ENCODE measurements at places on chromosomes 1 and 21.

- DNase-seq, result no peak
These were observed 69.9 kb upstream of the DR1 start for GRCh38 chr1:93275634-93276295.

GRCh38 chr1:232334811-232335210 lies 295.1 kb downstream of the SIPA1L2 start:
- DNase-seq, result no peak

DNA sequence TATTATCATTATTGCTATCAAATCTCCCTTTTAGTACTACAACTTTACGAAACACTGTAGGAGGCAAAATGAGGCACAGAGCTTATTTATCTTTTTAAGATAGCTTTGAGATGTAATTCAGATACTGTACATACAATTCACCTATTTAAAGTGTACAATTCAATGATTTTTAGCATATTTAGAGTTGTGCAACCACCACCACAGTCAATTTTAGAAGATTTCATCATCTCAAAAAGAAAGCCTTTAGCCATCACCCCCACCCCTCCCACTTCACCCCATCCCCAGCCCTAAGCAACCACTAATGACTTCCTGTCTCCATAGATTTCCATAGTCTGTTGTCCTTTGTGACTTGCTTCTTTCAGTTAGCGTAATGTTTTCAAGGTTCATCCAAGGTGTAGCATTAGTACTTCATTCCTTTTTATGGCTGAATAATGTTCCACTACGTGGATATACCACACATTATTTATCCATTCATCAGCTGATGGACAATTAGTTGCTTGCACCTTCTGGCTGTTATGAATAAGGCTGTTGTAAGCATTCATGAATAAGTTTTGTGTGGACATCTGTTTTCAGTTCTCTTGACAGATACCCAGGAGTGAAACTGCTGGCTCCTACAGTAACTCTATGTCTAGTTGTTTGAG lies 9.4 kb upstream of the CAPN9 start:
- no peak for DNase-seq

DNA sequence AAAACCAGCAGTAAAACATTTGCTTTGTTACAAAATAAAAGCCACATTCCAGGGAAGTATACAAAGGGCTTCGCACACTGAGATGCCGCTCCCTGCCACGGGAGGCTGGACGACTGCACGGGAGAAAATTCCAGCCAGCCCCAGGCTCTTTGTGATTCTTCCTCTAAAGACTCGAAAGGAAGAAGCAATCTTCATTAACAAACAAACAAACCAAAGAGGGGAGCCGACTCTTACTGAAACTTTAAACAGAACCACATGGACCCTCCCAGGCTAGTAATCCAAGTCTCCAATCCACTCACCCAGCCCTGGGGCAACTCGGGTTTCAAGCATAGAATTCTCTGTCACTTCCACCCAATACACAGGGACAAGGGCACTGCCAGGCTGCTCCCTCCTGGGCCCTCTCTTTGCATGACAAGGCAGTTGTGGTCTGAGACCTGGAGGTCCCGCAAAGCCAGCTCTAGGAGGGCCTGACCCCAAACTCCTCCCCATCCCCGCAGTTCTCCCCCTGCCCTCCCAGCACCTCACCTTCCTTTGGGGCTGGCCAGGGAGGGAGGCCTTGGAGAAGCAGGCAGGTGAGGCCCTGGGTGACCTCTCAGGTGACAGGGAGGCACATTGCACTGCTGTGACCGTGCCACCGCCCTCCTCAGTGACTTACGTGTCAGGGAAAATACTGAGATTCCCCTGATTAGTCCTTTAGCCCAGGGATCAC lies 26.6 kb upstream of the COL18A1 start:
- no peak for DNase-seq

DNA sequence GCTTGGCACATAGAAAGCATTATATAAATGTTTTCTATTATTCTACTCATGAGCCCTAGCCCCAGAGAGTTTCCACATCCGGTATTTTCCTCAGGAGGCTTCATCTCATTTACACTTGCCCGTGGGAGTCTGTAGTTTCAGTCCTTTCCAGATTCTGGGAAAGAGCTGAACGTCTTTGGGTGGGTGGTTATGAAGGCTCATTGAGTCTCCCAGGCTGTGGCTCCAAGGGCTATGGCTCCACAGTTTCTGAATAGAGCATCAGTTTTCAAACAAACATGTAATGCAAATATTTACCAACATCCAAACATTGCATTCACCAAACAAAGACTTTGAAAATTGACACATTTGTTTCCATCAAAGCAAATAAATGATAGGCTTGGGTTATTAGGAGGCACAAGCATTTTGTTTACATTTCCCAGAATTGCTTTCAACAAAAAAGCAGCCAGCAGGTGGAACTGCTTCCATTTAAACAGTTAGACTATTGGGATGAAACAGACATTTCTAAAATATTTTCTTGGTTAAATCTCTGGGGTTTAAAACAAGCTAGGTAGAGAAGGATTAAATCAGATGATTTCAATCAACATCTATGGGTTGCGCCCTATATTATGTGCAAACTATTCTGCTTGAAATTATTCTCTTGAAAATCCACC lies 1.3 kb upstream of the LEMD1 start:
- no peak for DNase-seq

- no peak for DNase-seq
These were observed 651 bp upstream of the HPCA start for GRCh38 chr1:32885676-32886003.

Measured in CD4-positive, alpha-beta T cell treated with Interleukin-12 subunit alpha and Interleukin-12 subunit beta, for 1 hour (primary cell).